HCEC 1CT (cell line): ENCODE measurements at places on chromosomes 2 and 18.
A peak's percentile ranks its signal among the peaks of the same experiment; 100 is the strongest.

DNA sequence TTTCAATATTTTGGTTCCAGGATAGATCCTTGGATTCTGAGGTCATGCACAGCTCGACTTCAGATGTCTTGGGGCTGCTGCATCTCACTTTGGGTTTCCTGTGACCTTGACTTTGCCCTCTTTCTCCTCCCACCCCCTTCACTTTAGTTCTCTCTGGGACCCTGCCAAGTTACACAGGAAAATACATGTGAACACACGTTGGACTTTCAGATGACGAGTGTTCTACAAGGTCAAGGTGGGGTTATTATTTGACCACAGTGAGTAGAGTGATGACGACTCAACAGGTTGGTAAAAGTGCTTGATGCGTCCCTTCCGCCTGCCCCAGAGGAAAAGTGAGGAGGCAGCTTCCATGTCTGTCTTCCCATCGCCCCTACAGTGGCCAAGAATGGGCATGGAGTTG, 122.4 kb upstream of the SMAD2 start:
- no peak for DNase-seq

DNA sequence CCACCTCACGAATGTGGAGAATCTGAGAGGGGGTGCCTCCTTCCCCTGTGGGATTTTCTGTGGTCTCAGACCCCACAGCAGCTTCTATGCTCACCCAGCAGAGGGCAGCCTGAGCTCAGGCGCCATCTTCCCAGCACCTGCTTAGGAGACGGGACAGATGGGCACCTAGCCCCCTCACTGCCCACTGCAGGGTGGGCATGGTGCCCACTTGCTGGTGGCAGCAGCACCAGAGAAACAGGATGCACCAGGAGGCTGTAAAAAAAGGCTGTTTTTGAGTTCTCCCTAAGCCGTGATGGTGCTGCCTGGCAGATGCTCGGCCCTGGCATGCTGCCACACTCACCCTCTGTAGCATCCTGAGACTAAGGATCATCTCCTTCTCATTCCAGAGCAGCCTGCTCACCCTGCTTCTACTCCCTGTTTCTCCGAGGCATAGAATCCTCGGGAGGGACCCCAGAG, 19.1 kb upstream of the SLC20A1 start:
- DNase-seq = peak; percentile 71

GRCh38 chr2:236352761-236353593, 88.8 kb upstream of the ASB18 start:
- DNase-seq = peak; percentile 29

GRCh38 chr18:54775686-54776085, 52.6 kb upstream of the RAB27B start:
- DNase-seq = peak; percentile 89

- peak; percentile 24 for DNase-seq
These were observed 70.8 kb upstream of the SMAD7 start for GRCh38 chr18:49021433-49022129.

- DNase-seq = peak; percentile 9
These were observed 32.1 kb downstream of the MARCHF7 start for GRCh38 chr2:159744363-159744762.

DNA sequence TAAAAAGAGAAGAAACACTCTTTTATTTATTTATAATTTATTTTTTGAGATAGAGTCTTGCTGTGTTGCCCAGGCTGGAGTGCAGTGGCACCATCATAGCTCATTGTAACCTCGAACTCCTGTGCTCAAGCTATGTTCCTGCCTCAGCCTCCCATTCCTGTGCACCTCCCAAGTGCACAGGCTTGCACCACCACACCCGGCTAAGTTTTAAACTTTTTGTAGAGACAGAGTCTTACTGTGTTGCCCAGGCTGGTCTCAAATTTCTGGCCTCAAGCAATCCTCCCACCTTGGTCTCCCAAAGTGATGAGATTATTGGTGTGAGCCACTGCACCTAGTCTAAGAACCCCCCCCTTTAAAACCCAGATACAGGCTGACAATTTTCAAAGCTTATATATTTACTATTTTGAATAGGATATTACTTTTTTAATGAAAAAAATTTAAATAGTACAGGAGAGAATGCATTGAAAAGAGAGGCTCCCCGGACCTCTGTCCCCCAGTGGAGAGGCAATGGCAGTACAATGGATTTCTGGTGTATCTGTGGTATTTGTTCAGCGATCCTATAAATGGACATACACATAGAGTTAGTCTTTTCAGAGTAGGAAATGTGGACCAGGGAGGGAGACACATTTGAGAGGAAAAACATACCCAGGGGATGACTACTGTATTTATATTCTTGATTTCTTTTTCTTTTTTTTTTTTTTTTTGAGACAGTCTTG, 48.1 kb upstream of the CNOT11 start:
- peak; percentile 28 for DNase-seq

DNA sequence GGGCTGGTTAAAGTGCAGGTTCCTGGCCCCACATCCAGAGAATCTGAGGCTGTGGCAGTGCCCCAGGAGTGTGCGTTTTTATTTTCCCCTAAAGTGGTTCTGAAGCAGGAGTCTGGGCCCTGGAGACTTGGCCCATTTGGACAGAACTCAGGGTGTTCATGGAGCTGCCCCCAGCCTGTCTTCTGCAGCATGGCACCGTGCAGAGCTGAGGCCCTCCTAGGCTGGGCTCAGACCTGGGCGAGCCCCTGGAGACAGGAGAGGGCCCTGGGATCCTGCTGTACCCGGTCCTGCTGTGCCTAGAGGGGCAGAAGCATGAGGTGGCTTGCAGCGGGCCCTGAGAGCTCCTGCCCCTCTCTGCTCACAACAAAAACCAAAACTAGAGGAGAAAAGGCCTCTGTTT, 58.8 kb upstream of the B3GNT7 start:
- no peak for DNase-seq

DNA sequence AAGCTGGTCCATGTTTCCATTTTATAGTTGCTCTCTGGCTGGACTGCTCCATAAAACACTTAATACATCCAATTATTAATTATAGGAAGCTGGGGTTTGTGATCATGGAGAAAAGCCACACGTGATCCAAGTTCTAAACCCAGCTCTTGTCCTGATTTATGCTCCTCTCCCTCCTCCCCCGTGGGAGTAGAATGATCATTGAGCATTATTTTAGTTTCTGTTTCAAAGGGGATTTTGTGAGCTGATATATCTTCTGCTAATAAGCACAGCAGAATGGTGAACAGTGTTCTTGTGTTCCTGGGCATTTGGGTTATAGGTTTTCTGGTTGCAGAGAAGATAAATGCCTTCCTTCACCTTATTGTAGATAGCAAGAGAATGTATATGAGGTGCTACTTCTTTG, 135.7 kb upstream of the TMEM200C start:
- no peak for DNase-seq

DNA sequence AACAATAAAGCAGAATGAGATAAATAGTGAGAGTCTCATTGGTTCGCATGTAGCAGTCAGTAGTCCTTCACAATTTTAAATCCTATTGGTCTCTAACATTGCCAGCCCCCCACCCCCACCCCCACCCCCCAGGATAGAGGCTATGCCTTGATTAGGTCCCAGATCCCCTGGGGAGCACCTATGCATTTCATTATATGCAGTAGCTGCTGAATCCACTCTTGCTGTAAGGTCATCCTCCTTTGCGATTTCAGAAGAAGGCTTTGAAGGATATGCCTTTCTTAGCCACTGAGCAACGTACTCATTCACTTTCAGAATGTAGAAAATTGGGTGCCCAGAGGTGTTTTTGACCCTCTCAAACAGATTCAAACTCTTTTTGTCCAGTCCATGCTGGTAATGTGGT, 382.8 kb upstream of the GALNT5 start:
- DNase-seq = no peak

- DNase-seq = no peak
These were observed 187.8 kb upstream of the TNP1 start for GRCh38 chr2:217047631-217048030.

DNA sequence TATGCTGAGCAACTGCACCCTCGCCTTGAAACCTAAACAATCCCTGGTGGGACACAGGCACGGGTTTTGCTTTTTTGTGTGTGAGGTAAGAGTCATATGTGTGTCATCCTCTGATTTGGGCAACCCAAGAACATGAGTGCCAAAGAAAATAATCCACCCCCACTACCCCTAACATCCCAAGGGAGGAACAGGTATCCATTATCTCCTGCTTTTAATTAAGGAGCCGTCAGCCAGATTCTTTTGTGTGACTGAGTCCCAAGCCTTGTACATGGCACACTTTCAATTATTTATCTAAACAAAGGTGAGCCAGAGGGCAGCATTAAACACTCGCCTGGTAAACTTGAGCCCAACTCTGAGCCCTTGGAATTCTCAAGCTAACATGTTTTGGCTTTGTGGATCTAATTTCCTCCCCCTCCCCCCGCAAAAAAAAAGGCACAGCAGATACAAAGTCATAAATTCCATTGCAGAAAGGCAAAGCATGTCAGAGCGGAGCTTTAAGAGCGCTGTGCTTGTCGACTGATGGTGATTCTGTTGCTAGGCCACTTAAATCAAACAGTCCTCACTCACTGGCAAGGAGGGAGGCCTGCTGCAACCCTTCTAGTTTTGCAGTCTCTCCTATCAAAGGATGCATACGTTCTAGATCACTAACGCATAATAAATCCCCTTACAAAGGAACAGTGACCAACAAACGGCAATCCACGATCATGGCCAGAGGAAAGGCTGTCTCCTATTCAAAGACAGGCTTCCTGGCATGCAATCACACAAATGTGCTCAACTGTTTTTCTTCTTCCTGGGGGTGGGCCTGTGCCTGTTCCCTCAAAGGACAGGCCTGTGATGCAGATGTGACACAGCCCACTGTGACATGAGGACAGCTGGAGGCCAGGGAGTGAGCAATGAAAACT, 143.5 kb upstream of the LMAN1 start:
- DNase-seq = peak; percentile 72

GRCh38 chr2:121689356-121689755, 40.1 kb upstream of the CLASP1 start:
- DNase-seq = peak; percentile 57

- peak; percentile 11 for DNase-seq
These were observed 59.2 kb upstream of the PEX13 start for GRCh38 chr2:60958361-60958760.

DNA sequence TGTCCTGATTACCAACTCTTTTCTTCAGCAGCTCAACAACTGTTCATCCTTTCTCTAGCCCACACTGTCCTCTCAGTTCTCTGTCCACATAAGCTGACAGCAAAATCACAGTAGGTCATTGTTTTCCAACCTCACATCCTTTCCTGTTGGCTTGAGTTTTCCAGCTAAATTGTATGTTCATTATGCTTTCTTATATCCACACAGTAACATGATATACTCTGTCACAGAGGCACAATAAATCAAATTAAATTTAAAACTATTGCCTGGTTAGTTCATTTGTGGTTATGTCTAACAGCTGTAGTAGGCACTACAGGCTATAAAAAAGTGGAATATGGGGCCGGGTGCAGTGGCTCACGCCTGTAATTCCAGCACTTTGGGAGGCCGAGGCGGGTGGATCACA, 179.9 kb downstream of the ETAA1 start:
- no peak for DNase-seq

- no peak for DNase-seq
These were observed 23.6 kb upstream of the ATIC start for GRCh38 chr2:215288112-215288815.

DNA sequence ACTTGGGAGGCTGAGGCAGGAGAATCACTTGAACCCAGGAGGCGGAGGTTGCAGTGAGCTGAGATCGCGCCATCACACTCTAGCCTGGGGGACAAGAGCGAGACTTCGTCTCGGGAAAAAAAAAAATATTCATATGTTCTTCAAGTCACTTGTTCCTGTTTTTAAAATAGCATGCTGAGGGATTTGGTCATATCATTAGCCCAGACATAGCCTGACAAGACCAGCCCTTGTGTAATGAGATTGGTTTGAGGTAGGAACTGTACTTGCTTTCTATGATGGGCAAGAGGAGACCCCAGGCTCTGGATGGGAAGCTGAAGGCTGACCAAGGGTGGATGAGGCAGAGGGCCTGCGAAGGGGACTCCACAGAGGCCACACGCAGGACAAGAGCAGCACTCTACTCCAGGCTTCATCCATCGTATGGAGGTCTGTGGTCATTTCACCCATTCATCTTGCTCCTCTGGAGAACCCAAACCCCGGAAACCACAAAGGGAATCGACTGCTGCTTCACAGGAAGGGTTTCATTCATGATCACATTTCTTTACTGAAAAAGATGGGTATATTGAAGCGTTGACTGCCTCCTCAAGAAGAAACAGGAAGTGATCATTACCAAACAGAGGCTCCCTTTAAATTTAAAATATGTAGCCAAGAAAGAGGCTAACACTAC, 87.1 kb upstream of the ZNF397 start:
- no peak for DNase-seq

DNA sequence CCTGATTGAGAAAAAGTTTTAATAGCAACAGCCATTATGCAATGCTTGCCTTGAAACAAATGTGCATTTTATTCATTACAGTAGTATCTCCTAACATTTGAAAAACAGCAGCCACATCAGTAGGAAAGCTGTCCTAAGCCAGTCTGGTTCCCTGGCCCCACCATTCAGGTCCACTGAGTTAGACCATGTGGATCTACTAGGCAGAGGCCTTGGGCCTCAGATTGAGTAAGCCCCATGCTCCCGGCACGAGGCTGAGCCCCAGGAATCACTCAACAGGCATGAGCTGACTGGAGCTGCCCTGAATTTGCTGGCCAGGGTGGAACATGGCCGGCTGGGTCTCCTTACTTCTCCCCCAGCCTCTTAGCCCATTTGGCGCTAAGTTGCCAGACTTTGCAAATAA, 103.4 kb downstream of the ZFP36L2 start:
- DNase-seq = no peak

DNA sequence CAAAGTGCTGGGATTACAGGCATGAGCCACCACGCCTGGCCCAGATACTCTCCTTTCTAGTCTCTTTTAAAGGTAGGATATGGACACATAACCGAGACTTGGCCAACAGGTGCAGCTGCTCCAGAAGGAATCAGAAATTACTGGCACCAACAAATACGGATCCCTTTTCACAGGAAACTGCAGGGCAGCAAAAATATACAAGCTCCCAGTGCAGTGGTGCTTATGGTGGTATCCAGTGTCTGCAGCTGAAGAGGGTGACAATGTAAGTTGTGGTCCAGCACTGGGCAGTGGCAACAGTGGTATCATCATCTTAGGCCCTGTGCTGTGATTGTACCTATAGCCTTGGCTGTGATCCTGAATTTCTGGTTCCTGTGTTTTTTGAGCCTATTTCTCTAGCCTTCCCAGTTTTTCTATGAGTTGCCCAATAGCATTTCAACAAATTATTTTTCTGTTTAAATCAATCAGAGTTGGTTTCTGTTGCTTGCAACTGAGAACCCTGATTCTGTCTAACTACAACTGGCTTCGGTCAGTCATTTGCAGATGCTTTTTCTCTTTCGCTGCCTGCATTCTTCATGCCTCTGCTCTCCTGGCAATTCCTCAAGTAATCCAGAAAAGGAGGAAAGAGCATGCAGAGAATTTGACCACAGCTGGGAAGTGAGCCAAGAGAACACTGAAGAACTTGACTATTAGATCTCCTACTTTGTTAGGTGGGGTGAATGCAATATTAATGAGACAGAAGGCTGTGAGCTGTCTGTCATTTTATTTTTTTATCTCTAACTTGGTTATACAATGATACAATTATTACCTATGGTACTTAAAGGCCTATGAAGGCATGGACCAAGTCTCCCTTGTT, 30.8 kb upstream of the EML4 start:
- peak; percentile 88 for DNase-seq

DNA sequence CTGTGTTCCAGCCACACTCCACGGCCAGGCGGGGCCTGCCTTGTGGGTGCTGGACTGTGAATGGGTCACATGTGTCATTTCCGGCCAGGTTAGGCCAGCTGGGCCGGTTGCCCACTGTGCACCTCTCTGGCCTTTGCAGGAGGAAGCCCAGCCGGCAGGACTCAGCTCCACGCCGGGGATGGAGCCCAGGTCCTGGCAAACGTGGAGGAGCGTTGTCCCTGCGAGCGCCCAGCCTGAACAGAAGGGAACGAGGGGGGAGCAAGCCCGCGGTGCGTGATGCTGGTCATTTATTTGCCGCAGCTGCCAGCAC, 152.9 kb downstream of the PXDN start:
- DNase-seq = no peak

- no peak for DNase-seq
These were observed 121.6 kb downstream of the MTCL1 start for GRCh38 chr18:8826971-8827370.
